DMS 273 treated with DMSO at 0.1 percent for 48 hours (cell line): ENCODE measurements at places on chromosomes 4 and X.

GRCh38 chrX:37453821-37454220 is 104.7 kb downstream of the PRRG1 start:
- no peak for DNase-seq

DNA sequence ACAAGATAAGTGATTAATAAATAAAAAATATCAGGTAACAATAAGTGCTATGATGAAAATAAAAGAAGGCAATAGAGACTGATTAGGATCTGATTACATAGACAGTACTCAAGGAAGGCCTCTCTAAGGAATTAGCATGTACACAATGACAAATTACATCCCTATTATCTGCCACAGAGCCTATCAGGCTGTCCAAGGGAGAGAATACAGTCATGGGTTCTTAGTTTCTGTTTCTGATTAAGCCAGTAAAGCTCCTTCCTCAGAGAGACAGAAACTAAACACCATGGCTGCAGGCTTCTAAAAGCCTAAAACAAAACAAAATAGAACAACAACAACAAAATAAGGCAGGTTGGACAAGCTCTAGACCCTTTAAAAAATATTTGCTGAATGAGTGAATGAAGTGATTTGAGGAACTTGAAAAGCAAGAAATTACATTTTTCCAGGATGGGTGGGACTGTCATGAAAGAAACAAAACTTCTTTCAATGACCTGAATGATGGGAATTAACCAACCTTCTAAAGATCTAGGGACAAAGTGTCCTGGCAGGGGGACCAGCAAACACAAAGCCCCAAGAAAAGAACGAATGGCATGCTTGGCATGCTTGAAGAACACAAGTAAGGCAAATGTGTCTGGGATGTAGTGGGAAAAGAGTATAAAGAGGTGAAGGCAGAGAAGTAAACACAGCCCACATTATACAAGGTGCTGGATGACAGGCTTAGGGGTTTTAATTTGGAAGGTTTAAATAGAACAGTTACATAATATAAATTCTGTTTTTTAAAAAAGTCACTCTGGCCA is 44.1 kb downstream of the NAA11 start:
- DNase-seq, result no peak

GRCh38 chrX:15441464-15441863 is 51.7 kb downstream of the PIR start:
- peak; percentile 64 for DNase-seq

DNA sequence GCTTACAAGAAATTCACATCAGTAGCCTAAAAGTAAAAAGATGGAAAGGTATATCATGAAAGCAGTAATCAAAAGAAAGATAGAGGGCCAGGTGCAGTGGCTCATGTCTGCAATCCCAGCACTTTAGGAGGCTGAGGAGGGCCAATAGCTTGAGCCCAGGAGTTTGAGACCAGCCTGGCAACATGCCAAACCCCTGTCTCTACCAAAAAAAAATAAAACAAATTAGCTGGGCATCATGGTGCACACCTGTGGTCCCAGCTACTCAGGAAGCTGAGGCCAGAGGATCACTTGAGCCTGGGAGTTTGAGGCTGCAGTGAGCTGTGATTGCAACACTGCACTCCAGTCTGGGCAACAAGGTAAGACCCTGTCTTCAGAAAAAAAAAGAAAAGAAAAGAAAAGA is 55.5 kb downstream of the GSPT2 start:
- no peak for DNase-seq

GRCh38 chrX:10634392-10635161 is 14.2 kb upstream of the MID1 start:
- DNase-seq, result no peak

- no peak for DNase-seq
Observed at GRCh38 chr4:40672528-40673522, 43.2 kb upstream of the RBM47 start.

DNA sequence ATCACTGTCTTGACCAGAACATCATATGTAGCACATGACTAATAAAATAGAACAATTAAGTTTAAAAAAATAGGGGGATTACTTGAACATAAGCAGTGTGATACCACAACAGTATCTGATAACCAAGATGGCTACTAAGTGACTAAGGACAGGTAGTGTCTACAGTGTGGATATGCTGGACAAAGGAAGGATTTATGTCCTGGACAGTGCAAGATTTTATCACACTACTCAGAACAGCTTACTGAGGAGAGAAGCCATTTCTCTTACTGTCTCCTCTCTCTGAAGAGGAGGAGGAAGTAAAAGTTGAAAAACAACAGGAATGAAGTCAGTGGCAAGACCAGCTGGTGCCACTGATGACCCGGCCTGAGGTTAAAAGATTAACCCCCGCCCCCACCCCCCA is 4.0 kb upstream of the SLC10A7 start:
- no peak for DNase-seq

DNA sequence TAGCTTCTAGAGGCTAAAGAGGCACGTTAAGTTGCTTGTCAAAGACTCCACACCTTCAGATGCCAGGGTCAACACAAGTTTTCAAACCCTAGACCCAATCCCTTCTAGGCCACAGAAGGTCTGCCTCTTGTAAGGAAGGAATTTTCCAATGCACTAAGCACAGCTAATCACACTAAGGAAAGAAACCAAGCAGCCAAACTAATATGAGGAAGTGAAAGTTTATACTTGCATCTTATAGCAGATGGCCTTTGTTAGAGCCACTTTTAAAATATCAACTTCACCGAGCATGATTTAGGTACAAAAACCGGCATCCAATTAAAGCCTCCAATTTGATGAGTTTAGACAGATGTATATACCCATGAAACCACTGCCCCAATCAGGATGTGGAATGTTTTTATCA is 9.9 kb downstream of the FHL1 start:
- DNase-seq, result no peak

DNA sequence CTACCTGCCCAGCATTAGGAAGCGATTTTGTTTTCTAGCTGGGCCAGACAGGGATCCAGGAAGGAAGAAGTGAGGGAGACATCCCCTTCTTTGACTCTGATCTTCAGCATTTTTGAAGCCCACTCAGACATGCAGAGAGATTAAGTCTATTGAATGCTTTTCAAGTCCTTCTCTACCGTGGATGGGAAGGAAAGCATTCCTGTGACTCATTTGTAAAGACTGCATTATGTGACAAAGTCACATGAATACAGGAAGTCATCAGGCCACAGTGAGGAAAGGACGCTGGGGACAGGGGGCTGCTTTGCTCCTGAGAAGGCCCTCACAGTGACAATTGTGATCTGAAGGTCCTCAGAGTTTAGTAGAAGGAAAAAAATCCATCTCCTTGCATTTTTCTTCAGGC is 67.4 kb upstream of the GBA3 start:
- no peak for DNase-seq

- DNase-seq, result no peak
Observed at GRCh38 chr4:12446256-12446655, 1017.6 kb upstream of the HS3ST1 start.

DNA sequence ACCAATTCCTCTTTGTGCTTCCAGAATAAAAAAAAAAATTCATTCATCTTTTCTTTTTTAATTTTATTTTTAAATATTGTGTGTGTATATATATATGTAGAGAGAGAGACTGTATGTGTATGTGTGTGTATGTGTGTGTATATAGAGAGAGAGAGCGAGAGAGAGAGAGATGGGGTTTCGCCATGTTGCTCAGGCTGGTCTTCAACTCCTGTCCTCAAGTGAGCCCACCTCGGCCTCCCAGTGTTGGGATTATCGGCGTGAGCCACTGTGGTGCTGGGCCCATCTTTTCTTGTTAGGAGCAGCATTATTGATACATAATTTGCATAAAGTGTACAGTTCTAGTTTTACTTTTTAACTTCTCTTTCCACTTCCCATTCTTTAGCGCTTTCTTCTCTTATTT is 33.6 kb downstream of the KDM6A start:
- DNase-seq, result no peak

DNA sequence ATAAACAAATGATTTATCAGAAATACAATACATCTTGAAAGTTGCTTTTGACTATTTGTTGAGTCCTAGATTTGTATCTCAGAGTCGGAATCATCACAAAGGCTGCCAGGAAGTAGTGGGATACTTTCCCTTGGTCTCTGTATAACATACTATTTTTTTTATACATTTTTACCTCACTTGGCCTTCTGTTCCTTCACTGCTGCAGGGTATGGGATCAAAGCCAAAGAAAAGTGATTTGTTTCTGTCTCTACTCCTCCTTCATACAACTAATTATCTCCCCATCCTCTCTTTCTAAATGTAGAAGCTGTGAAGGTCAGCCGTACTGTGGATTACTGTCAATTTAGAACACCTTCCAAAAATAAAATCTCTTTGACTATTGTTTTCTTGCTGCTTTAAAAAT is 24.9 kb downstream of the PALLD start:
- peak; percentile 40 for DNase-seq

DNA sequence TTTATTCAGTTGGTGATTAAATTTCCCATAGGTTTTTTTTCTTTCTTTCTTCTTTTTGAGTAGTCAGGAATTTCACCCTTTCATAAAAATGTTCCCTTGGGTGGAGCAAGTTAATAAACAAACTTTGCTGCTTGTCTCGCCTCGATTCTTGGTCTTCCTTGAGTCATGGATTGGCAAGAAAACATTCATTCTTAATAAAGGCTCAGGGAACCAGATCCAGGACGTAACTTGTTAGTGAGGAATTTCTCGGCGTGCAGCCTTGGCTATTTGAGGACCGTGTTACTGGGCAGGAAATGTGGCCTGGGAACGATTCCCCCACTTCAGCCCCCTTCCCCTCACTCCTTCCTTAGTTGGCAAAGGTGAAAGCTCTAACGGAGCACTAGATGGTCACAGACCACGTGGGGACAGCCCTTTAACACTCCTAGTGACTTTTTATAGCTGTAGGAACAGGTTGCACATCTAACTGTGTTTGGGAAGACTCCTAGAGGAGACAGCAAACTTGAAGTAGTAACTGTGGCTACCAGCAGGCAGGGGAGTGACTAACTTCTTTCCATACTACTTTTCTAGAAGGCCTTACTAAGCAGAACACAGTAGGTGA is 106.8 kb downstream of the UCHL1 start:
- no peak for DNase-seq

- DNase-seq, result no peak
Observed at GRCh38 chr4:84263415-84263814, 235.7 kb downstream of the NKX6-1 start.

- DNase-seq, result no peak
Observed at GRCh38 chrX:10467793-10468192, 152.6 kb downstream of the MID1 start.

DNA sequence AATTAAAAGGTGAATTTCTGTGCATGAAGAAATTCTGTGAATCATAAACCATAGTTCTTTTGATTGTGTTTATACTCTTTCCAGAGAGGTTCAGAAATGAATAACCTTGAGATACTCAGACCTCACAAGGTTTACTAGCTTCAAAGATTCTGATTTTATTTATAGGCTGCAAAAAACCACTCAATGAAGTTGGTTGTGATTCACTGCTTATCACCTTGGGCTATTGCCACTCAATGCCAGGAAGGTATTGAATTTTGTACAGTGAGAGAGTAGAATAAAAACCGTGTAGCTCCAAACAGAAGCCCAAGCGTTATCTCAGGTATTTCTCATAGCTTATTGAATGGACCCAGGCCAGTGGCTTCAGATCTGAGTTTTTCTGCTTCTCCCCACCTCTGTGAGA is 118.7 kb downstream of the FHIP1A start:
- no peak for DNase-seq

DNA sequence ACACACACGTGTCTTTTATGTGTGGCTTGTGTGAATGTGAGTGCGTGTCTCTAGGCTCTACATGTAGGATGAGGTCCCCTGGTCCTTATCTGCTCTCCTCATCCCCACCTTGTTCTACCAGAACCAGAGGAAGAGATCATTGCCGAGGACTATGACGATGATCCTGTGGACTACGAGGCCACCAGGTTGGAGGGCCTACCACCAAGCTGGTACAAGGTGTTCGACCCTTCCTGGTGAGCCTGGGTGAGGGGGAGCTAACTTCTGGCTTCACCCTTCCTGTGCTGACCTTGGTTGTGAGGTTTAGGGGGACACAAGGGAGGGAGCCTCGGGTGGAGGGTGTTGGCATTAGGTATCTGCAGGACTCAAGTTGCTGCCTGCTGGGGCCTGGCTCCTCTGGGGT is 3.3 kb downstream of the PQBP1 start:
- no peak for DNase-seq

GRCh38 chr4:187309456-187309855 is 585.8 kb upstream of the FAT1 start:
- no peak for DNase-seq

DNA sequence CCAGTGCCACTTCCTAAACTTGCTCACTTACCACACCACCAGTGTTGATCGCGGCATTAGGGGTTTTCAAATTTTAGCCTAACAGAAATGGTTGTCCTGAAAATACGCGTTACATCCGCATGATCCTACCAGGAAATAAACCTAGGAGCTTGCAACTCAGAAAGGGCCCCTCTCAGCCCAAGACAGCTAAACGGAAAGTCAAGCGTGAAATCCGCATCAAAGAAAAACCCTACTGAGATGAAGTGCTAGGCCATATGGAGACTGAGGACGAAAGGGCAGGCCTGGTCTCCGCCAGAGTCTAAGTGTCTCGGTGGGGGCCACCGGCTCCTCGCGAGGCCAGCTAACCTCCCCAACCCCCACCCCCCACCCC is 626 bp downstream of the YTHDC1 start:
- no peak for DNase-seq

GRCh38 chr4:122668241-122668640 is 47.4 kb upstream of the IL21 start:
- DNase-seq, result no peak

GRCh38 chrX:75522565-75523431 is at the start of gene ZDHHC15:
Gene ZDHHC15 (minus strand): TSS chrX:75523037. CDS start chrX:75523024, 13 bp downstream.
- no peak for DNase-seq

- DNase-seq, result no peak
Observed at GRCh38 chr4:189835505-189835904, 105.2 kb upstream of the FRG1 start.

DNA sequence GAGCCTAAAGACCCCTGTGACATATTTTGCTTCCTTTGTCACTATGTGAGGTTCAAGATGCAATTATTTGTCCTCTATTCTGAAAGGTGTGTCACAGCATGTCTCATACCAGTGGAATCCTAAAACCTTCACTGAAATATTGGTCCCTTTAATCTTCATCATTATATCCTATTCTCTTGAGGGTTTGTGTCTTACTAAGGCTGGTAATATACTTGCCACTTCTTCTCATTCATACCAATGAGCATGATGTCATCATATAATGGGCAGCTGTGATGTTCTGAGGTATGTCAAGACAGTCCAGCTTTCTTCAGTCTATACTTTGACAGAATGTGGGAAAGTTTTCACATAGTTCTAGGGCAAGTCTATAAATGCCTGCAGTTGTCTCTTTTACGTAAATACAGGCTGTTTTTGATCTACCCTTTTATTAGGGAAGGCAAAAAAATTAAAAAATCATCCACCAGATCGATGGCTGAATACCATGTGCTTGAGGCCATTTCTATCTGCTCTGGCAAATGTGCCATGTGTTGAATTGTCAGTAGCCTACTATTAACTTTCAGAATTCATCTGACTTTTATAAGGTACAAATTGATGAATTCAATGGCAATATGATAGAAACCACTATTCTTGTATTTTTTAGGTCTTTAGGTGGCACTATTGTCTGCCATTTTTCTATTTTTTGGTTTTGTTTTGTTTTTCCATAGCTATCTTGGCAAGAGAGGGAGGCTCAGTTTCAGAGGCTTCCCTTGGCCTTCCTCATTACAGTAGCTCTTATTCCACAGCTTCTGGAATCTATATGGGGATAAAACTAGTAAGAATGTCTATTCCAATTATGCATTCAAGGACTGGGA is 209.0 kb downstream of the PPARGC1A start:
- DNase-seq, result no peak
